ENCODE measurements at places on chromosomes 2 and 18. TPM values are rescaled to one million over a fixed set of nuclear protein-coding genes. Genes with fewer than 3 reads are reported as not detected.
A peak's percentile ranks its signal among the peaks of the same experiment; 100 is the strongest.

DNA sequence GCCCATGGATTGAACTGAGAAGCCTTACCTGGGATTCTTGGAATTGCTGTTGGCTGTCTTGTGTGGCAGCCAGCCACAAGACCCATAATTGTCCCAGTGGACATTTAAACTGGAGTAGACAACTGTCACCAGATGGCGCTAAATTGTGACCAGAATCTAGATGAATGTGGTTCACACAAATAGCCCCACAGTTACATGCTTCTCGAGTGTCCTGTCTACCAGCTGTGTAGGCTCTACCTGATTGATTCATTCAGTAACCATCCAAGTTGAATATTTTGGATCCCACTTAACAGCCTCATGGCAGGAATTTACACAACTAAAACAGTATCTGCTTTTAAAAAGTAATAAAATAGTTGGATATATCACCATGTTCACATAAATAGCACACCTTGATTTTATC is 73.2 kb downstream of the MAP4K4 start:
- DNase-seq = peak; percentile 70

DNA sequence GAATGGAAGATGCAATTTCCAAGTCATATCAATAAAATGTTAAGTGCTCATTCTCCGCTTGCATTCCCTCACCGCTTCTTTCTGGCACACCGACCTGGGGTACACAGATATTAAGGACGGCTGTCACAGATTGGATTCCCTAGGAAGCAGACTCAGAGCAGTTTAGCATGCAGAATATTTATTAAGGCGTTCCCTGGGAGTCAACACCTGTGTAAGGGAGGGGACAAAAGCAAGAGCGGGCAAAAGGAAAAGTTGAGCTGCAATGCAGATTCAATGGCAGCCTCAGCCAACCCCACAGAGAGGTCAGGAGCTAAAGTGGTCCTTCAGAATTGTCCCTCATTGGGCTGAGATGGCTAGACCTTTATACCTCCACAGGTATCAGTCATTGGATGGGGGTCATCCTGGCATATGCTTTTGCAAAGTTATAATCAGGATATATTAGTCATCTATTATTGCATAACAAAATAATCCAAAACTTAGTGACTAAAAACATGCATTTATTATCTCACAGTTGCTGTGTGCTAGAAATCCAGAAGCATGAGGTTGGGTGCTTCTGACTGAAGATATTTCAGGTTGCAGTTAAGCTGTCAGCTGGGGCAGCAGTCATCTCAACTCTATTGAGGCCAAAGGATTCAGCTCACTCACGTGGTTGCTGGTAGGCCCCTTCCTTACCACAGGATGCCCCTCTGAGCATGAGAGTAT is 27.0 kb upstream of the INO80D start:
- DNase-seq = no peak

DNA sequence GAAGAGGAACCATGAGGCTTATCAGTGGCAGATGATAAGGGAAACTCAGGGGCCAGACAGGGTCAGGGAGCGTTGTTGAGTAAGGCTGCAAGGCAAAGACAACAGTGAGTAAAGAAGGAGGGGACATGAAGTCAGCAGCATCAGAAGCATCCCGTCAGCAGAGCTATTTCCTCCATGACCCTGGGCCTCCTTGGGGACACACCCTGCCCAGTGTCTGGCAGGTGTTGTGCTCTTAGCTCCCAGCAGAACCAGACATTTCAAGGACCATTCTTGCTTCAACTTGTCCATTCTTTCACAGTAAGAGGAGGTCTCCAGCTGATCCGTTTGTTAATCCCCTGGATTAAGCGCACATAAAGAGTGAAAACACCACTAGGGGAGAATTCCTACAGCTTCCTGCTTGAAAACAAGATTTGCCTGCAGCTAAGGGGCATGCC is 88.7 kb upstream of the MEIS1 start:
- no peak for DNase-seq

DNA sequence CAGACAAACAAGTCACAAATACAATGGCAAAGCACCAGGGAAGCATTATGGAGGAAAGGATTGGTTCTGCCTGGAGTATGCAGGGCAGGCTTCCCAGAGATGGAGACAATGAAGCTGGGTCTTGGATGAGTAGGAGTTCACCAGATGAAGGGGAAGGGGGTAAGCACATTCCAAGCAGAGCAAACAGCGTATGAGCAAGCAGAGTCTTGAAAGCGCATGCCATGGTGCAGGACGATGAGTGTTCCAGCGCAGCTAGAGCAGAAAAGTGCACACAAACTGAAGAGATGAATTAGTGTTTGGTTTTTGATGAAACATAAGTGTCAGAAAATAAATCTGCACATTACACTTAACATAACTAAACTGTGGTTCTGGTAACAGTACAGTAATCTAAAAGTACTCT is 21.6 kb downstream of the MBD2 start:
- DNase-seq = no peak

GRCh38 chr2:117351396-117351795 is 463.1 kb upstream of the DDX18 start:
- DNase-seq = no peak

DNA sequence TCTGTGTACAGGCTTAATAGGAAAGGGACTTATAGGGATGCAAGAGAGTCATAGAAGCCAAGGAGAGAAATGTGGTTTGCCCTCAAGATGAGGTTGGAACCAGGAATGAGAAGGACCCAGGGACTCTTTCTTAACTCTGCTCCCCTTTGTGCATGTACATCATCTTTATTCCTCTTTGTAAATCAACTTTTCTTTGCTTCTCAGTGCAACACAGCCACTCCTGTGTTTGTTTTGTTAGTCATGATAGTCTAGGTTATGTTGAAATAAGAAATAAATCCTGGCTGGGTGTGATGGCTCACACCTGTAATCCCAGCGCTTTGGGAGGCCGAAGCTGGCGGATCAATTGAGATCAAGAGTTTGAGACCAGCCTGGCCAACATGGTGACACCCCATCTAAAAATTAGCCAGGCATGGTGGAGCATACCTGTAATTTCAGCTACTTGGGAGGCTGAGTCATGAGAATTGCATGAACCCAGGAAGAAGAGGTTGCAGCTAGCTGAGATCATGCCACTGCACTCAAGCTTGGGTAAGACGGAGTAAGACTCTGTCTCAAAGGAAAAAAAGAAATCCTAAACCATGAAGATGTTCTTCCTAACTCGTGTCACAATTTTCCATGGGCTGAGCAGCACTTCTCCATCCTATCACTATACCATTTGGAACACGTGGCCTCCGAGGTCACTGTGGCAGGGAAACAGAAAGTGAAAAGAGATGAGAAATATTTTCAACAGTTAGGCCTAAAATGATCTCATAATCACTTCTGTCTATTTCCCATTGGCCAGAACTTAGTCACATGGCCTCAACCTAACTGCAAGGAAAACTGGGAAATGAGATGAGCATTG is 73.0 kb upstream of the TMEM17 start:
- no peak for DNase-seq

DNA sequence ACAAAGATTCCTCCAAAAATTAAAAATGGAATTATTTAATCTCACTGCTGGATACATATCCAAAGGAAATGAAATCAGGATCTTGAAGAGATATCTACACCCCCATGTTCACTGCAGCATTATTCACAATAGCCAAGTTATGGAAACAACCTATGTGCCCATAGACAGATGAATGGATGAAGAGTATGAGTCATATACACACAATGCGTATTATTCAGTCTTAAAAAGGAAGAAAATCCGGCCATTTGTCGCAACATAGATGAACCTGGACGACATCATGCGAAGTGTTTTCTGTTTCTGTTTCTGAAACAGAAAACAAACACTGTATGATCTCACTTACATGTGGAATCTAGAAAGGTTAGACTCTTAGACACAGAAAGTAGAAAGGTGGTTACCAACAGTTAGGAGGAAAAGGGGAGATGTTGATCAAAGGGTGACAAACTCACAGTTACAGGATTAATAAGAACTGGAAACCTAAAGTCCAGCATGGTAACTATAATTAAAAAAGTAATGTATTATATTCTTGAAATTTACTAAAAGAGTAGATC is 87.8 kb upstream of the ERBB4 start:
- no peak for DNase-seq

DNA sequence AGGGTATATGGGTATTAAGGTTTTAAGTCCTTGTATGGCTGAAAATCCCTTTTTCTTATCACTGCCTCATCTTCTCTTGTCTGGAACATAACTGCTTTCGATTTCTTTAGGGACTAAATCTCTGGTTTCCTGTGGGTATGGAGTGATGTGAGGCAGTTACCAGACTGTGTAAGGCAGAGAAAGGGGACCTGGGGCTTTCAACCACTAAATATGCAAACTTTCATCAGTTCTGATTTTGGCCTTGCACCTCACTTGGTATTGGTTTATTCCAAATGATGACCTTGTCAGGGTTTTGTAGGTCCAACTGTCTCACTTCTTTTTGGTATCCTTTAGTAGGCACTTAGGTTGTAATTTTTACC is 9.3 kb downstream of the MAP4K4 start:
- DNase-seq = peak; percentile 12

DNA sequence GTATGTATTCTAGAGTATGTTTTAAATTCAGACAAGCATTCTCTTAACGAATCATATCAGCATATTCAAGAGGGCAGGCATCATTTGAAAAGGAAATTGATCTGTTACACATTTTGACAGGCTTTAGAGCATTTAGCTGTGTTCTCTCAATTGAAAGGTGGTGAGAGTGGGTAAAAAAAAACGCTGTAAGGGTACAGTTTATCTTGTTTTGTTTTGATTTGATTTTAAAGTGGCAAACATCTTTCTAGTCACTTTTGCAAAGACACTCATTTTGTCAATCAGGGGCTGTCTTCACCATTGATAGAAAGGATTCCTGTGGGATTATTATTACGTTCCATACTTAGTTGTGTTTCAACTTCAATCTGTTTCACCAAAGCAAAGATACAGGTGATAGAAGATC is 2.2 kb downstream of the CDH19 start:
- DNase-seq = no peak

- DNase-seq = no peak
Observed at GRCh38 chr2:138121666-138122661, 157.7 kb downstream of the HNMT start.

DNA sequence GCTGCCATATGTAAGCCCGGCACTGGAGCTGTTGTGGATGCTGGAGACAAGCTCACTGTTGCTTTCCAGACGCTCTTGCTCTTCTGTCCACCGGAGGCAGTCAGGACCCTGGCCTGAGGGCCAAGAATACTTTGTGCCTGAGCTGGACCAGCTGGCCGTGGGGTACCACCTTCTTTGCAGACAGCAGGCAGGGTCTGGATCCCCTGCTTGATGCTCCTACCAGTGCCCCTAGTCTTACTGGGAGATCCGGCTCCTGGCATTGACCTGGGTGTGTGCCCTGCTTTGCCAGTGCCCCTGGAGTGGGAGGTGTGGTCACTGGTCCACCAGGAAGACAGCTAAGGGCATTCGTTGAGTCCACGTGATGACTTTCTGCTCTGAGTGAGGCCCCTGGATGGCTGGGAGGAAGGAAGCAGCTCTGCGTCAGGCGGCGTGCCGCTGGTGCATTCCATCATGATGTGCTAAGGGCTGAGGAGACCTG is 59.3 kb downstream of the LRRFIP1 start:
- DNase-seq = peak; percentile 62

DNA sequence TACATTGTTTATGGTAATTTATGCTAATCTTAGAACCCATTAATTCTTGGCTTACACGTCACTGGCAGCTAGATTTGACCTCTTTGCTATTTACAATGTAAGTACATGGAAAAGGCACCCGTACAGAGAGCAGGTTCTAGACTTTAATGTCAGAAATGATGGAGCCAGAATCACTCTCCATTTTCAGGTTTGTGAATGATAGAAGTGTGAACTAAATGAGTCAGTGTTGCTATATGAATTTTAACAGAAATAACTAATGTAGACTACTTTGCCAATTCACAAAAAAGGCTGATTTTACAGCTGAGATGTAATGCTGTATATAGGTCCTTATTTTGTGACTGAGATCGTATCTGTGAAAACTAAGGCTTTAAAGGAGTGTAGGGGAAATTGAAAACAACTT is 214.6 kb downstream of the LDLRAD4 start:
- no peak for DNase-seq

- no peak for DNase-seq
Observed at GRCh38 chr2:111225856-111226255, 105.1 kb downstream of the BCL2L11 start.

DNA sequence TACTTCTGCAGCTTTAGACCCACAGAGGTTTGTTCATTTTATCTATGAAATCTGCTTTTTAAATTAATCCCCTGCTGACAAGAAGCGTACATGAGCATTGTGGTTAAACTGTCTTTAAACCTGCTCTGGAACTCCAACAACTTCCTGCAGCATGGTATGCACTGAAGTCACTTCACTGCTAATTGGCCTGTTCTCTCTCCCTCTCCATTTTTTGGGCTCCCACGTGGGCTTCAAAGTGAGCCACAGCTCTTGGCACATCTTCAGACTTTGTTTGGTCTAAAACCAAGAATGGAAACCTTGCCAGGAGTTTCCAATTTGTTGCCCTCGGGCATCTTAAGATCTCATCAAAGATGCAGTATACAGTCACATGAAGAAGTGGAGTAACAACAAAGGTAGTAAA is 311.4 kb downstream of the LRRTM1 start:
- no peak for DNase-seq

DNA sequence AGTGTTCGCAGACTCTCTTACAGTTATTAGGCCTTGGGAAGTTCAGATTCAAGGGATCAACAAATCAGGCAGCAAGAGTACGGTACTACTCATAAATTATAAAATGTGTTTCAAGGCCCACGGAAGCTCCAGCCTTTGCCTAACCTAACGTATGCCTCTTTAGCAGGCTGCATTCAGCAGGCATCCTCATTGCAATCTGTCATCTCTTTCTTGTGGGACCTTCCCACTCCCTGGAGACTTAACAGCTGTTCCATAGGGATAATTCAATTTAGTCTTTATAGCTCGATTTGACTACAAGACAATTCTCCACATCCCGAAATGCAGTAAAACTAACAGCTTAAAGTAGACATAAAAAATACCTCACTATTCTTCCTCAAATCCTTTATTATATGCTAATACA is 453.7 kb downstream of the CNTNAP5 start:
- no peak for DNase-seq

CPSF3 gene
- 37.7 TPM for total RNA-seq

ITPRIPL1 gene
- 4.0 TPM for total RNA-seq

INPP5D gene
- total RNA-seq = 29.4 TPM

LIMS4 gene
- 20.8 TPM for total RNA-seq

LYPD1 gene
- 0.13 TPM for total RNA-seq

CNGA3 gene
- not detected for total RNA-seq
